NCI-H2107 (cell line): ENCODE measurements at places on chromosomes 1 and 21.

GRCh38 chr1:206658264-206658980 is 23.1 kb downstream of the DYRK3 start:
- DNase-seq: no peak

DNA sequence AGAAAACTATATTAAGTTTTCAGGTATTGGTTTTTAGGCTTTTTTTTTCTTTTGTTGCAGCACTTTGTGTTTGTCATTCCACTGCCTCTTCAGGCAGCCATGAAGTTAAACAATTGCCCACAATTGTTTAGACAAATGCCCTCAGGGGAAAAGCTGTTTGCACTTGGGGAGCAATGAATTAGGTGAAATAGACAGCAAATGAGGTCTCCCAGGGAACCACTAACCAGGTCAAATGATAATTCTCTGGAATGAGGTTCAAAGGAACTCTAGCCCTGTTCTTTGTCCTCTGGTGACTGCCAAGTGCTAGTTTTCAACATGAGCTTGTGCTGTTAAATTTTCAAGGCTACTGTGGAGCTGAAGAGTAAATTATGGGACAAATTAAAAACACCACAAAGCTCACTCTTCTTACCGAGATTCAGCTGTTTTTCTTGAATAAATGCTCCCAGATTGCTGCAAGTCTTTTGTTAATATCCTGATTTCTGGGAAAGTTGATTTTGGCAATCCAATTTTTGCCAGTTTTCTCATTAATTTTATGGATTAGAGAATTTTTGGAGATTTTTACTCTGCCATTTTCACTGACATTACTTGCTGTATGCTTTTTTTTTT is 15.1 kb upstream of the MAB21L3 start:
- no peak for DNase-seq

GRCh38 chr1:225572422-225572821 is 80.5 kb downstream of the ENAH start:
- no peak for DNase-seq

DNA sequence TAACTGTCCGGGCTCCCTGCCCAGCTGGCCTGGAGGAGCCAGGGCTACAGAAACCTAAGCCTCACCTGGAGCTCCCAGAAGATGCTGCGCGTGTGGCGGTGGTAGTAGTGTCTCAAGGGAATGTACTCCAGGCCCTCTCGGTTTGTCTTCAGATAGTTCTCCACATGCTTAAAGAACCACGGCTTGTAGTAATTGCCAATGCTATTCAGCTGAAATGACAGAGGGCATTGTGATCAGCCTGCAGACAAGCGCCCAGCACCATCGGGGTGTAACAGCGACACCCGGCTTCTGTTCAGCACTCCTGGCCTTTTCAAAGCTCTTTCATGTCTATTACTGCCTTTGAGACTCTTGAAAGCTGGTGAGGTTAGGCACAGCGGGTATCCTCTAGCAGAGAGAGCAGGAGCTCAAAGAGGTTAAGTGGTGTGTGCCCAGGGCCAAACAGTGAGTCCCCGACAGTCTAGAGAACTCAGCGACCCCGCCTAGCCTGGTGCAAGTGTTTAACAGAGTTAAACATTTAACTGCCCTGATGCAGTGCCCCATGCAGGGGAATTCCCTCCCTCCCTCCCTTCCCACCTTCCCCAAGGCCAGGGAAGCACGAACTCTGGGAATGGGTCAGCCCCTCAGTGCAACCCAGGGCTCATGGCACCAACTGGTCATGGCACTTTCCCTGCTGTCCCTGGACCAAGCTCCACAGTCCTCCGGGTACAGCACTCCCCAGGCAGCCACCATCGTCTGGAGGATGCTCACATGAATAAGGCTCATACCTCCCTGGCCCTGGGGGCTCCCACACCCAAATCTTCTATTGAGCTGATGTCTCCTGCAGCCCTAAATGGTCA is 21.5 kb downstream of the DHCR24 start:
- DNase-seq: no peak

DNA sequence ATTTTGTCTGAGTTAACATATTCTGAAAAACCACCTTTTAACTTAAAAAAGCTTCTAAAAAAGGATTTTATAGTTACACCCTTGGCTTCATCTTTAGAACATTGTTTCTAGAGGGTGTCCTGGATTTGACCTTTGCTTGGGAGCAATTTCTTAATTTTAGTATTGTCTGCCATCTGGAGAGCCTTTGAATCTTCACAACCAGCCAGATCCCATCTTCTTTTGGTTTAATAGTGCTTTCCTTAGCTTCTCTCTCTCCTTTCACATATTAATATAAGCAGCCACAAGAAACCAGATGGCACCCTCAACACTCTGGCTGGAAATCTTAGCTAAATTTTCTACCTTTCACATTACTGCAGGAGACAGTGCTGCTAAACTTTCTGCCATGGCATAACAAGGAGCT is 76.5 kb upstream of the TSPAN2 start:
- DNase-seq: no peak

- no peak for DNase-seq
Observed at GRCh38 chr1:119653839-119654170, 5.7 kb upstream of the ZNF697 start.

DNA sequence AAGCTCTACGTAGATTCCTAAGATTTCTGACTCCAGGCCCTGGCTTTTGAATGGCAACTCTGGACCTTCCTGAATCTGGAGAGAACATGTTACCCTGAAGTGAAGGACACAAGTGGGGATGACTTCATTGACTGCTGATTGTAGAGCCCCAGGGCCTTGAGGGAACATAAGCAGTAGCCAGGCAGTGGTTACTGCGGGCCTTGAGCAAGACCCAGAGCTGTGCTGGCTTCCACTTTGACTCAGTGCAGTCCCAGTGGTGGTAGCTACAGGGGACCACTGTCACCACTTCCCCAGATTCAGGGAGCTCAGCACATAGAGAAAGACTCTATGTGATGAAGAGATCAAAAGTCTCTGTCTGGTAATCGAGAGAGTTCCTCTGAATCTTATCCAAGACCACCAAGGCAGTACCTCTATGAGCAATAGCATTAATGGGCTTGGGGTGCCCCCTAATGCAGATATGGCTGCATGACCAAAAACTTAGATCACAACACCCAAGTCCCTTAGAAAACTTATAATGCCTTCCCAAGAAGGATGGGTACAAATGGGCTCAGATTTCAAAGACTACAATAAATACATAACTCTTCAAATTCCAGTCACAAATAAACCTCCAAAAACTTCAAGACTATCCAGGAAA is 1278.3 kb downstream of the AMY1C start:
- no peak for DNase-seq

DNA sequence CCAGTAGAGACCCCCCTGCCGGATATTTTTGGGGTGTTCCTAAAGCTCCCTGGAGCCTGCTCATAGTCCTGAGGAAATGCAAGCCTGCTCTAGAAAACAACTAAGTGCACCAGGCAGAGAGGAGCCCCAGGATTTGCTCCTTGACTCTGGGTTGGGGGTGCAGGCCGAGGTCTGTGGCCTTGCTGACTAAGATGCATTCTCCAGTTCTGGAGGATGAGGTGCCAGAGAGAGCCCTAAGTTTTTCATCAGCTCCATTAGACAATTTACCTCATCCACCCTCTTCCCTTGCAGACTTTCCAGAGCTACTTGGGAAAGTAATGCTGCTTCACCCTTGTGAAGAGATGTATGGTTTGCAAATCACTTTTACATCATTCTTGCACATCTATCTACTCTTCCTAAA is 9.1 kb downstream of the TUFT1 start:
- no peak for DNase-seq

DNA sequence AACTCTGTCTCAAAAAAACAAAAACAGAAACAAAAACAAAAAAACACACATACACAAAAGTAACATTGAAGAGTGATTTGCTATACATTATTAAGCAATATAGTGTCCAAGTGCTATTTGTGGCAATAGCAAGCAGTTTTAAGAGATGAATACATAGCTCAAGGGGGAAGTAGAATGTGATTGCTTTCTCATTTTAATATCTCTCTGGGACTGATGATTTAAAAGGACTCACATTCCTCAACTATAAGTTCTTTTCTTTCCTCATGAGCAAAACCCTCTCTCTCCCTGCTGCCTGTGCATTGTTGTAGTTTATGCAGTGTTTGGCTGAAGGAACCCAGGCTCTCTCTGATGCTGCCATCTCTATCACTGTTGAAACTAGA is 47.0 kb upstream of the CSF1 start:
- no peak for DNase-seq

DNA sequence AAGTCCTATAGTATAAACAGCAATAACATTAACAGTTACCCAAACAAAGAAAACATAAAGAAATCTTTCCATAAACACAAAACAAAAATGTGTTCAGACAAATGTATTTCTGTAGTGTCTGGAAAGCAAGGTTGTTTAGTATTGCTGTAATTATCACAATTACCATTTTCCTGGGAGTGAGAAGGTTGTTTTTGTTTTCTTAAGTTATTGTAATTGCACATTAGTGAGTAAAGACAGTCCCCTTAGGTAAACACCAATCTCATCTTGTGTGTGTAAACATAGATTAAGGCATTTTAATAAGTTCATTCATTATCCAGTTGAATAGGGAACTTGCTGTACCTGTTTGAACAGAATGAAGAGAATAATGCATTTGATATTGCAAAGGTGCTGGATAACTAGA is 356.9 kb upstream of the ADGRL4 start:
- no peak for DNase-seq

DNA sequence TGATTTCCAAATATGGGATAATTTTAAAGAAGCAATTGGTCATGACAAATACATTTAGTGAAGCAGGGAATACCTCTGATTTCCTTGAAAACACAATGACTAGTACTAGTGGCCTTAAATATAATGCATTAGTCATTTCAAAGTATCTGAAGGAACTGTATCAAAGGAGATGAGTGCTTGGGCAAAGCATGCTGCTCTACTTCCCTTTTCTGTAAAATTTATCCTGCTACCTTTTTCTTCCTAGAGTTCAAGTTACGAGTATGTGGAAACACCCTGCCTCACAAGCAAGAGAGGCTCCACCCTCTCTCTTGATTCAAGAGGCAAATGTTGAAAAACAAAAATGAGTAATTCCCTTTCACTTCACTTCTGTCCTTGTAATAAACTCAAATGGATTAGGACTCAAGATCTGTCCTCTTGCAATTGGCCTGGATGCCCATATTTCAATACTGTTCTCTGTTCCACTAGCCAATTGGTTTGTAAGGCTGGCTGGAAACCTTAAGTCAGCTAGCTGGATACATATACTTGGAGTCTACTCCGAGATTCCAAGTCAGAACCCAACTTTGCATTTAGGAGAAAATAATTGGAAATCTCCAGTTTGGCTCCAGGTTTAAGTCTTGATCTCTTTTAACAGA is 92.5 kb downstream of the CDC42BPA start:
- no peak for DNase-seq

- DNase-seq: no peak
Observed at GRCh38 chr1:178926046-178926445, 55.2 kb upstream of the ANGPTL1 start.

DNA sequence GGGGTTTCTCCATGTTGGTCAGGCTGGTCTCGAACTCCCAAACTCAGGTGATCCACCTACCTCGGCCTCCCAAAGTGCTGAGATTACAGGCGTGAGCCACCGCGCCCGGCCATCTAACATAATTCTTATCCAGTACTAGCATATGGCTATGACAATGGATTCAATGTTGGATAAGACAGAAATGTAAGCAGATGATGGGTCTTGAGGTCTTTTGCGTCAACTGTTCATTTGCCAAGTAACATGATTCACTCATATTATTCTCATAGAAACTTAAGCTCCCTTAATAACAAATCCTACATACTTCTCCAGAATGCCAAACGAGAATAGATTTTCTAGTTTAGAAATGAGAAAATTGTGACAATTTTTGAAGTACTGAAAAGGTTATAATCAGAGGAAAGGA is 170.3 kb downstream of the RGS7 start:
- DNase-seq: no peak

DNA sequence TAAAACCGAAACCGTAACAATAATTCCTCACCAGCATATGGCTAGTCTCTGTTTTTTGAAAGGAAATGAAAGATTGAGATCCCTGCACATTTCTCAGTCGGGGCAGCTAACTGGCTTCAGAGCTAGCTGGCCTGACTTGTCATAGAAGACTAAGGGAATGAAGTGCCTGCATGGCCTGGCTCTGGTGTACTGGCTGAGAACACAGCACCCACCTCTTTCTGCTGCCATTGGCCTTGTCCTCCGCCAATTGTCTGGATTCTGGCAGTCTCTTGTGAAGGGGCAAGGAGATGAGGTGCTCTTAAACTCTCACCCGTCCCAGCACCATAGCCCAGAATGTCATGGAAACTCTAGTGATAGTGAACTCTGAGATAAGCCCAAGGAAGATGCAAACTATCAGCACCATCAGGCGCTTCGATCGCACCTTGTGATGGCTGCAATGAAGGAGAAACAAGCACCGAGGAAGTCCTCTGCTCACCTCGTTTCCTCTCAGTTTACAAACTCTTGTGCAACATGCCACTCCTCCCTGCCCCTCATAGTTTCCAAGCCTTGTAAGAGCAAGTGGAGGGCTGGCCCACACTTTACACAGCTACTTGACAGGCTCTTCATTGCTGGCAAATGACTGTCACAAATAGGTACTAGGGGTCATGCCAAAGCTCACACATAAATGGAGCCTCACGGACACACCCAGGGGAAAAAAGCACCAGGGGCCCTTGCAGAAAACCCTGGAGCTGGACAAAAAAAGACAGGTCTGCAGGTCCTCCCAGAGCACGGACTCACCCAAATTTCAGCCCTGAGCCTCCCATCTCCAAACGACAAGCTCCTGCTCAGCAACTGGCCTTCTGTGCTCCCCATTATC is 16.4 kb downstream of the INPP5B start:
- no peak for DNase-seq

- DNase-seq: no peak
Observed at GRCh38 chr1:119266386-119266785, 102.2 kb upstream of the HAO2 start.

DNA sequence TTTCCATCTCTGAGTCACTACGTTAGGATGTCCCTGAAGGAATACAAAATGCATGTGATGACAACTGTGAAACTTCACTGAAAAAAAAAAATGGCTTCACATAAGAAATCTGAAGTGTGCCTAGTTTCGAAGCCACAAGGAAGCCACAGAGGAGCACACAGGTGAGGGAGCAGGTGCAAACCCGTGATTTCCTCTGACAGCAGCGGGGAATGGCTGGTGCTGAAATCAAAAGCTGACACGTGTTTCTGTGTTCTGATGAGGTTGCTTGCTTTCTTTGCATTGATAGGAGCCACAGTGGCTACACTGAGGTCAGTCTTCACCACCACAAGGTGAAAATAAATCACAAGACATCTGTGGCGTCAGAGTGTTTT is 105.7 kb upstream of the TLR5 start:
- DNase-seq: peak; percentile 48

DNA sequence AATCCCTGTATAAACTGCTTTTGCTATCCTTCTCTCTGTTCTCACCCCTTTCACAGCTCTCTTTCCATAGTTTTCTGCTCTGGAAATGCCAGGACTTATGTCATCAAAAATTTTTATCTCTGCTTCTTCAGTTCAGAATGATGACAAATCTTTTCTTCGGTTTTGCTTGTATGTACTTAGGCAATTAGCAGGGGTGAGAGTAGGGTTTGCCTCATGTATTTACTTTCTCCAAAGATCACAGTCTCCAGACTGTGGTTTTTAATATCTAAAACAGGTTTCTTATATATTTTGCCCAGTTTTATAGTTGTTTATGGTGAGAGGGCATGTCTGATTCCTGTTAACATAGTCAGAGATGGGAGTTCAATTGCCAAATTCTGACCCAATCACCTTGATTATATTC is 235.4 kb upstream of the LYPLAL1 start:
- DNase-seq: no peak
